ENCODE measurements at places on chromosomes 2 and 18.

DNA sequence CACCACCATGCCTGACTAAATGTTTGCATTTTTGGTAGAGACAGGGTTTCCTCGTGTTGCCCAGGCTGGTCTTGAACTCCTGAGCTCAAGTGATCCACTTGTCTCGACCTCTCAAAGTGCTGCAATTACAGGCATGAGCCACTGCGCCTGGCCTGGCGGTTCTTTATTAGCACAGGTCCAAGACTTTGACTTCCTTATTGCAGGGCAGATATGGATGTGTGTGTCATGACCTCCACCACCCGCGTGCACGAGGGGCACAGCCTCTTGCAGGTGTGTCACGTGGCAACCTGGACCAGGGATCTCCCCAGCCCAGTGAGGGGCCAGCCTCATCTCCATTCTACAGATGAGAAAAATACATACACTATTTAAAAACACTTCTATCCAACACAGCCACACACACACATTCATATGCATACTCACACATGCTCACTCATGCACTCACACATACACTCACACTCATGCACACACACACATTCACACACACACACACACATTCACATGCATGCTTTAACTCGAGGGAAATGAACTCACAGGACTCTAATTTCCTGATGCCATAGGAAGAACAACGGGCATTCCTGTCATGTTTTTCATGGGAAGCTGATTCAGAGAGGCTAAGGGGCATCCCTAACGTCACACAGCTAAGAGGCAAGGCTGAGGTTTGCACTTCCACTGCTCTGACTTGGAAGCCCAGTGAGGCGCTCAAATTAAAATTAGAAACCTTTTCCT is 38.8 kb downstream of the RRM2 start:
- no peak for DNase-seq

- no peak for DNase-seq
Observed at GRCh38 chr2:45802499-45803138, 151.1 kb downstream of the PRKCE start.

GRCh38 chr2:231425811-231426703 is 30.5 kb downstream of the B3GNT7 start:
- no peak for DNase-seq

GRCh38 chr18:9958861-9959399 is 45.1 kb downstream of the VAPA start:
- no peak for DNase-seq

GRCh38 chr2:9201185-9201891 is 5.3 kb upstream of the ASAP2 start:
- no peak for DNase-seq

GRCh38 chr2:42360493-42360889 is 526 bp downstream of the COX7A2L start:
- DNase-seq = no peak

GRCh38 chr2:219766658-219767057 is 139.2 kb downstream of the SLC4A3 start:
- DNase-seq = no peak

- no peak for DNase-seq
Observed at GRCh38 chr2:178069551-178069950, 3.0 kb downstream of the PDE11A start.

DNA sequence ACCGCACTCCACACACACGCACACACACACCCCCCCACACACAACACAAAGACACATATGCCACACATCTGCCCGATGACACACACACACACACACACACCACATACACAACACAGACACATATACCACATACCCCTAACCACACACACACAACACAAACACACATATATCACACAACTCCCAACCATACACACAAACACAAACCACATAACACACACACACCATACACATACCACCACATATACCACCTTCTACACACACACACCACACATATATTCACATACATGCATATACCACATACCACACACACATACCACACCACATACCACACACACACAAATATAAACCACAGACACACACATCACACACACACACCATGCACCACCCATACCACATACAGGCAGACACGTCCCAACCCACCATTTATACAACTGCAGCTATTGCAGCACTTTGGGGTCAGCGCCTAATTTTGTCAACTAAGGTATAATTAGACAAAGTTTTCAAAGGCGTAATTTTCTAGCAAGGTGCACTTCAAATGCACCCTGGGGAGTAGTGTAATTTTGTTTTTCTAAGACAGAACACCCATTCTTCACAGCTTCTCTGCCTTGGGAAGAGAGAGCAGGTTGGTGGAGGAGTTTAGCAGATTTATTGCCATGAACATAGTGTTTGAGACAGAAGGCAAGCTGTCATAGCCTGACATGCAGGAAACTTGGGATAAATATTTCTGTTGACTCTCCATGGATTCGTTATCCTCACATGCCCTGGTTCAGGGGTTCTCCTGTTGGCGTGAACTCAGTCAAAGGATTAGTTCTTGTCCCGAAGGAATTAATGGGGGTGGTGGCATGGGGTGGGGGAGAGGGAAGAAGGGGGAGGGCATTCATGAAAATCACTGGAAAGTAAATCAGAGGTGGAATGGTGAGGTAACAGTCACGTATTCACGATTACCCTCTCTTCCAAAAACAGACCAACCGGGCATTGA is 416.1 kb downstream of the LPIN1 start:
- no peak for DNase-seq

- DNase-seq = no peak
Observed at GRCh38 chr2:161910200-161910599, 163.8 kb downstream of the DPP4 start.

DNA sequence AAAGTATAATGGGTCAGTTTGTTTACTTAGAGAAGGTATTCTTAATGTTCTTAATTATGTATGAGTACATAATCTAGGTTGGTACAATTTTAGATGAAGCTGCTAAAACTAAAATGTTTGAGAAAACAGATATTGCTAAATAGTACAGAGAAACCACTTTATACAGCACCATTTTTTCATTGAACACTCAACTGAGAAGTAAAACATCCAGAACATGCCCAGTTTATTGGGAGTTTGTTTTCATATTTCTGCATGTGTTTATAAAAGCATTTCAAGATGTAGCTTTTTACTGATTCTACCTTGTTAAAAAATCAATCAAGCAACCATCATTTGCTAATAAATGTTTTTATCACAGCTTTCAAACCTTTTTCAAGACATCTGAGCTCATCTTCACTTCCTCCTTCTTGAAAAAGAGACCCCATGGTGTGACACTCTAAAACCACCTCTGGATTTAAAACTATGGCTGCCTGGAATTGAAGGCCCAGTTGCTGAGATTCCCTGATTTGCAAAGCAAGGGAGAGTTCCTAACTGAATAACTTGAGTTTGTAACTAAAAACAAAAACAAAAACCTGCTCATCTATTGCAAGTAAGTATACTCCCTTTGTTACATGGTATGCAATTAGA is 585.9 kb downstream of the ZEB2 start:
- no peak for DNase-seq

- peak; percentile 22 for DNase-seq
Observed at GRCh38 chr2:168192839-168193616, 54.4 kb downstream of the STK39 start.

DNA sequence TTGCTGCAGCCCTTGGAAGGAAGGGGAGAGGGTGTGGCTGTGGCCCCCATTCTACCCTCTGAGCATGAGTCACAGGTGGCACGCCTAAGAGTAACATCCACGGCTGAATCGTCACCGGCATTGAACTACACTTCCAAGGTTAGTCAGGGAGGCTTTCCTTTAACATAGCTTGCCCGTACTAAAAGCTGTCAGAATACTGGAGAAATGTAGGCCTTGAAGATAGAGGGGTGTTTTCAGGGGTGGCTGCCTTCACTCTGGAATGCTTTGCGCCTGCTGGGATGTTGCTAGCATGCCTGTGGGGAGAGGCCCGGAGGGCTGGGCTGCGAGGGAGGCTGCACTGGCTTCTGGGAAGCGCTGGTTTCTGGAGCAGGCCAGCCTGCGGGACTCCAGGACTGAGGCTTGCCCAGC is 333.7 kb downstream of the AGAP1 start:
- no peak for DNase-seq

DNA sequence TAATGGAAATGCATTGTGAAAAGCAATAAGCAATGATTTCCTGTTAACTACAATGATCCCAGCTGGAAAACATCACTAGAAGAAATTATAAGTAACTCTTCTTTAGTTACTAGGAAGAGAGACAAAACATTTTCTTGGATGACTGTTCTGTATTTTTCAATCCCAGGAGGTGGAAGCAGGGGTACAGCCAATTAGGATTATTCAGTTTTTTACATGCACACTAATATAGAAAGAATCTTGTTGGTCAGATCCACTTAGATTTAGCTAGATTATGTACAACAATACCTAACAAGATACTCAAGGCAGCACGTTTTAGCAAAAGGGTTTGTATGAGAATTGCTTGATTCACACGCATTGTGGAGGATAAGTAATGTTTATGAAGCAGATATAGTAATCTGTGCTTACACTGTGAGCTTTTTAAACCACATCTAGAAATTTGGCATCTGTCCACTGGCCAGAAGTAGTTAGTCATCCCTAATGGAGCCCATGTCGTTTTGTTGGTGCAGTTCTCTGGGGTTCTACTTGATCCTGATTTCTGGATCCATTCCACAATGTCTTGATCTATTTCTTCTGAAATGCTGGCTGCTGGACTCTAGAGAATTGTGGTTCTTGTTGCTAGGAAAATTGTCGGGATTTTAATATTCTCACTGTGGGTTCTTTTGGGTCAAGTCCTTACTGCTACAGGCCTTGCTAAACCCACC is 199.7 kb downstream of the ADCYAP1 start:
- DNase-seq = no peak

DNA sequence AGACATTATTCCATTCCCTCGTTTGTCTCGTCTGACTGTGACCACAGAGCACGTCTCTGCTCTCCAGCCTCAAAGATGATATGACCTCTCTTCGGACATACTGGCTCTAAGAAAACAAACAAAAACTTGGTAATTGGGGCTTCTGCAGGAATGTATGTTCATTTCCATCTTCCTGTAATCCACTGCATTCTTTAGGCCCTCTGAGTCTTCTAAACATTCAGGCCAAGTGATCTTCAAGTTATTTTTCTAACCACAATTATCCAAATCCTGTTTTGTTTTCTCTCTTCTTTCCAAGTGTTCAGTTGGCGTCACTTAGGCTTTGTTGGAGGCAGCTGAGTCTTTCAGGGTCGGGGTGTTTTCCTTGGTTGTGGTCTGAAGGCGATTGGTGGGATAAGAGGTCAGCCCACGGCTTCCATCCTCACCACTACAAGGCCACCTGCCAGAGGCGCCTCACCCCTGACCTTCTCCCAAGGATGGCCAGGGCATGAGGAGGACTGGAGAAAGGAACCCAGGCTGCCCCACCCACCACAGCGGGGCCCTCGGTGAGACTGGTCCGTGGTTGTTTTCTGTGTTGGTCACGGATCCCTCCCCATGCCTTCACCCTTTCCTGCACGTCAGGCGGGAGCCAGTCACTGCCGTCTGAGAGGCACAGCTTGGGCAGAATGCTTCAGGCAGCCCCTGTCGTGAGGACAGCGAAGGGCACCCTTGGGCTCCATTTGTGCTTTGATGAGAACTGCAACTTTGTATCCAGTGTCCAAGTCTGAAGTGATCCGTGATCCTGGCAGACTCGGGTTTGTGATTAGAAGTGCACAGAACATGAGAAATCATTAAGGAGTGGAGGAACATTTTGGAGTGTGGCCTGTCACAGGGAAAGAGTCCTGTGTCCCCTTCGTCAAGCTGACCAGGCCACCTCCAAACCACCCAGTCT is 88.6 kb upstream of the FHL2 start:
- no peak for DNase-seq

- DNase-seq = peak; percentile 72
Observed at GRCh38 chr2:85266146-85267041, 61.4 kb downstream of the TGOLN2 start.

- DNase-seq = no peak
Observed at GRCh38 chr2:100408104-100408503, 9.4 kb downstream of the CHST10 start.

GRCh38 chr2:31136732-31137131 is 1.5 kb downstream of the GALNT14 start:
- no peak for DNase-seq

DNA sequence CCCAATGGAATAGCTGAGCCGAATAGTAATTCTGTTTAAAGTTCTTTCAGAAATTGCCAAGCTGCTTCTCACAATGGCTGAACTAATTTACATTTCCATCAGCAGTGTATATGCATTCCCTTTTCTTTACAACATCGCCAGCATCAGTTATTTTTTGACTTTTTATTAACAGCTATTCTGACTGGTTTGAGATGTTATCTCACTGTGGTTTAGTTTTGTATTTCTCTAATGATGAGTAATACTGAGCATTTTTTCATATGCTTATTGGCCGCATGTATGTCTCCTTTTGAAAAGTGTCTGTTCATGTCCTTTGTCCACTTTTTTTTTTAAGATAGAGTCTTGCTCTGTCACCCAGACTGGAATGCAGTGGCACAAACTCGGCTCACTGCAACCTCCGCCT is 100.7 kb downstream of the C2orf74 start:
- no peak for DNase-seq

DNA sequence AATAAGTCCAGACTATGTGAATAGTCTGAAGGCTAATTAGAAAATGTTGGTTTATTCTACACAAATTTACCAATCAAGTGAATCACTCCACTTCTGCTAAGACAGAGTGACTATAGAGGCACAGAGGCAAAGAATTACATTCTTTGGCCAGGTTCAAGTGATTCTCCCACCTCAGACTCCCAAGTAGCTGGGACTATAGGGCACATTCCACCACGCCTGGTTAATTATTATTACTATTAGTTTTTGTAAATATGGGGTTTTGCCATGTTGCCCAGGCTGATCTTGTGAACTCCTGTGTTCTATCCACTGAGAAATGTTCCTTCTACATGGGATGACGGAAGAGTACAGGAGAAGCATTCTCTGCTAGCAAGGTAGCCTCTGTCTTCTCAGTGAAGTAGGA is 37.6 kb upstream of the PSME4 start:
- DNase-seq = no peak

DNA sequence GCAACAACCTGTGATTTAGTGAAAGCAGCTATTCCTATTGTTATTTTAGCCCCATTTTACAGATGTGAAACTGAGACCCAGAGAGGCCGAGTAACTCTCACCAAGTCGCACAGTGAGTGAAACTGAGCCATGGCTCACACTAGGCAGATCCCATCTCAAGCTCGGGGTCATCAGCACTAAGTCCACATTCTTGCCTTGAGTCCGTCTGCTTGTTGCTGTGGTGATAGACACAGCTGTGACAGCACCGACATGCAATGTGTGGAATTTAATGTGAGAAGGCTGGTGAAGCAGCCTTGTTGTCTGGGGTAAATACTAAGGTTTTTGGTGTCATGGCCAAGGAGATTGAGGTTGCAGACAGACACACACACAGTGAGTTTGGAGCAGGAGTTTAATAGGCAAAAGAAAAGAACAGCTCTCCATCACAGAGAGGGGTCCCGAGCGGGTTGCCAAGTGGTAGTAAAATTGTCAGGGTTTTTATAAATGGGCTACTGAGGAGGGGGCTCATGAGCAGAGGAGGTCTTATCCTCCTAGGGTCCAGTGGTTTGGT is 40.2 kb upstream of the GMCL1 start:
- DNase-seq = no peak

- no peak for DNase-seq
Observed at GRCh38 chr2:200765995-200766660, 45.6 kb upstream of the BZW1 start.

Data from CD14-positive monocyte (primary cell).